Keratinocyte (primary cell): ENCODE measurements at places on chromosomes 16 and 17.

GRCh38 chr17:68382582-68383085 lies 74.7 kb downstream of the WIPI1 start:
- no peak for DNase-seq

- no peak for DNase-seq
These were observed 4.3 kb downstream of the THOC6 start for GRCh38 chr16:3027983-3028715.

- DNase-seq = no peak
These were observed 268.0 kb upstream of the N4BP1 start for GRCh38 chr16:48877946-48878345.

- DNase-seq = no peak
These were observed 33.1 kb downstream of the TRPV2 start for GRCh38 chr17:16448490-16448889.
